Frontal cortex (tissue), 4 donors: ENCODE measurements at places on chromosomes 5 and 9.

DNA sequence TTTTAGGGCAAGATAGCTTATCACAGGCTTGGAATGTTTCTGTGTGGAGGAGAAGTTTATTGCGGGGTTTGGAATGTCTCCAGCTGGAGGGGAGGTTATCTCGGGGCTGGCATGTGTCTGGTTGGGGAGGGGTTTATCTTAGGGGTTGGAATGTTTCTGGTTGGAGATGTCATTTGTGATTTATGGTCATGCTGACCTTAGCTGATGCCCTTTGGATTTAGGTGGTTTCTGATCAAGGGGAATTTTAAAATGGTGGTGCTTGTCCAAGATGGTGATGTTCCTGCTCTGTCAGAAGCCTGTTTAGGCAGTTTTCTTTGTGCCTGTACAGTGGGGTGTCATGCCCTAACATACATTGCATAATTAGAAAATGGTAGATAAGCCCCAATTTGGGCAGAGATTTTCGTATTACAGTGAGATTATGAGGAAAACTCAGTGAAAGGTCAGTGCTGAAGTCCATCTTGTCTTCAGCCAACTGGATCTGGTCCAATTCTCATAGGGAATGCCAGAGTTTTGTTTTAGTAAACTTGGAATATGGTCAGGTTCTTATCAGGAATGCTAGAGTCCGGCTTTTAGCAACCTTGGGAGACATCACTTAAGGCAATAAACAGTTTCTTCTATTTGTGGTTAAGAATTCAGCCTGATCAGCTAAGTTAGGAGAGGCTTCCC is 14.3 kb downstream of the CDK20 start:
- no peak for DNase-seq

DNA sequence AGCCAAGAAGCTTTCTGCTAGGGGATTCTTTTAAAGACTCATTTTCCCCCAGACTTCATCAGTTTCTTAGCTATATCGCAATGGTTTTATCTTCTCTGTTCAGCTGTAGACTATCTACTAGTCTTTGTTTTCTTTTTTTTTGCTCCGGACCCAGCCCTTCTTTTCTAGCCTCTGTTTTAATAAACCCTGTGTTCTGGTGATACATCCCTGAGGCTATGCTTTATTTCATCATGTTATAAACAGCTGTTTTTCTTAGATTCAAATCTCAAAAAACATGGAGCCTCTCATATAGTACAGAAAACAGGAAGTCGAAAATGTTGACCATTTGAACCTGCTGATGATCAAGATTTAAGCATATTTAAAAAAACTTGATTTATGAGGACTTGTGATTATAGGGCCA is 37.8 kb downstream of the SCGB3A1 start:
- DNase-seq, result no peak

DNA sequence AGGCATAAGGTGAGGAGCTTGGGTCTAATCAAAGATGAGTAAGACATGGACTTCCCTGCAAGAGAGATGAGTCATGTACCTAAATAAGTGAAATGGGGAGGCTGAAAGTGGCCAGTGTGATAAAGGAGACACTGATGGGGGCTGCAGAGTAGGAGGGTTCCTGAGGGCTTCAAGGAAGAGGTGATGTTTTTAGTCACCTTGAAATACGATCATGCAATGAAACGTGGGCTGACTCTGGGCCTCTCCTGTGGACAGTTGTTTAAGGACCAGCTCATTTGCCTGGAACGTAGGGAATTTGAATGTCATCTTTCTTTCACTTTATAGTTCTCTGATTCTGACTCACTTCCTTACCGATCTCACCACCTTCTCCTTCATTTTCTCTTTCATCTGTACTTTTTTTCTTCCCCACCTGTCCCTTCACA is 49.6 kb upstream of the CPLX2 start:
- DNase-seq, result no peak

DNA sequence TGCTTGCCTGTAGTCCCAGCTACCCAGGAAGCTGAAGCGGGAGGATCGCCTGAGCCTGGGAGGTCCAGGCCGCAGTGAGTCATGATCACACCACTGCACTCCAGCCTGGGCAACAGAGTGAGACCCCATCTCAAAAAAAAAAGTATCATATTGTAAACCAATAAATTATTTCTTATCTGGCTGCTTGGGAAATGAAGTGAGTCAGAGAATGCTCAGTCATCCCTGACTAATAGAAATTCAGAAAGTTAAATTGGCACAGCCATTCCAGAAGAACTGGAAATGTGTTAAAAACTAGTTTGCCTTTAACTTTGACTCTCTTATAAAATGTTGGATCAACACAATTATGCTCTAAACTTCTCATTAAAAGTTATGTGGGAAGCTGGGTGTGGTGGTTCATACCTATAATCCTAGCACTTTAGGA is 9.8 kb upstream of the GNE start:
- no peak for DNase-seq

- no peak for DNase-seq
Observed at GRCh38 chr5:57804505-57804904, 321.9 kb upstream of the ACTBL2 start.

GRCh38 chr9:25025686-25026085 is 480.0 kb upstream of the IZUMO3 start:
- DNase-seq, result no peak

GRCh38 chr5:122940890-122941289 is 95.5 kb downstream of the SNX24 start:
- no peak for DNase-seq

GRCh38 chr5:73859696-73860095 is 233.7 kb downstream of the ARHGEF28 start:
- DNase-seq, result no peak

GRCh38 chr5:132822650-132823480 is 7.6 kb downstream of the SHROOM1 start:
- no peak for DNase-seq

DNA sequence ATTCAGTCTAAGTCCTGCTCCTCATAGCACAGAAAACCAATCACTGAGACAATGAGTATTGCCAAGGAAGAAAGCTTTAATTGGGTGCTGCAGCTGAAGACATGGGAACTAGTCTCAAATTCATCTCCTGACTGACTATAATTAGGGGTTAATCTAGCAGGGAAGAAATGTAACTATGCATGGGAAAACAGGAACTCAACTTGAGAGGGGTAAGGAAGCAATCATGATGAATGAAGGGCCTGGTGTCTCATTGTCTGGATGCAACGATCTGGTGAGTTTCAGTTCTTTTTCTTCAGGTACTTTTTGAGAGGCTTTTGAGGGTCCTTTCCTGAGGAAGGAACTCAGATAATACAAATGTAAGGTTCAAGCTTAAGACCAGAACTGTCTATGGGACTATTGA is 24.0 kb upstream of the OCLN start:
- DNase-seq, result no peak

DNA sequence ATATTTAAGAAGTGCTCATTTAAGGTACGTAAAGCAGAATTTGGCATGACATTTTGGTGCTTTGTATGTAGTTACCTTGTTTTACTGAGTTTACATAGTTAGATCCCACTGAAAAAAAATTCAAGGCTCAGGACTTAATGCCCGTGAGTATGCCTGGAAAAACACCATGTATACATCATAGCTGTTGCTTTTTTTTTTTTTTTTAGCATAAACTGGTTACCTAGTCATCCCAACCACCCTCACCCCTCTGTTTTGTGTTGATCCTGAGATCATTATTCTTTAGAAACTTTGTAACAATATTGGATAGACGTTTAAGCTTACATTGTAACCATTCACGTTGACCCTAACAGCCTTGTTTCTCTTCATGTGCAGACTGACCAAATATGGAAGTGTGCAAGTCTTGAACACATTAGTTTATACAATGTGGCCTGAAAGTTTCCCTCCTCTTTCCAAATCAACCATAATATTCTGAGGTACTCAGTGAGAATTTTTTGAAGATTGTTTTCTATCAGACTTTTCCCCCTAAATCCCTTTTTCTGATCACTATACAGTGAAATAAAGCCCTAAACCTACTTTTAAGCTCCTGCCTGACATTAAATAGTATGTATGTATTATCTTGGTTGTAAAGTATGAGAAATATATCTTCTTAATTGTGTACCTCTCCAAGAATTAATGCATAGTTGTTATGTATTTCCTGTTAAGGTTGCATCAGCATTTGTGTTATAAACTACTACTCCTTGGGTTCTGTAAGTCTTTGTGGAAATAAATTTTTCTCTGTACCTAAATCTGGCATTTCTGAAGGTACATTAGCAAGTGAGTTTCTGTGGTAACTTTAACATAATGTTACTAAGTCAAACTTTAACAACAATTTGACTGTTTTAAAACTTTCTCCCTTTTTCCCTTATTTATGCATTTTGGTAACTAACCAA is 4.4 kb downstream of the RABGAP1 start:
- no peak for DNase-seq

GRCh38 chr9:96168882-96169281 is 133.1 kb downstream of the HSD17B3 start:
- DNase-seq, result no peak

DNA sequence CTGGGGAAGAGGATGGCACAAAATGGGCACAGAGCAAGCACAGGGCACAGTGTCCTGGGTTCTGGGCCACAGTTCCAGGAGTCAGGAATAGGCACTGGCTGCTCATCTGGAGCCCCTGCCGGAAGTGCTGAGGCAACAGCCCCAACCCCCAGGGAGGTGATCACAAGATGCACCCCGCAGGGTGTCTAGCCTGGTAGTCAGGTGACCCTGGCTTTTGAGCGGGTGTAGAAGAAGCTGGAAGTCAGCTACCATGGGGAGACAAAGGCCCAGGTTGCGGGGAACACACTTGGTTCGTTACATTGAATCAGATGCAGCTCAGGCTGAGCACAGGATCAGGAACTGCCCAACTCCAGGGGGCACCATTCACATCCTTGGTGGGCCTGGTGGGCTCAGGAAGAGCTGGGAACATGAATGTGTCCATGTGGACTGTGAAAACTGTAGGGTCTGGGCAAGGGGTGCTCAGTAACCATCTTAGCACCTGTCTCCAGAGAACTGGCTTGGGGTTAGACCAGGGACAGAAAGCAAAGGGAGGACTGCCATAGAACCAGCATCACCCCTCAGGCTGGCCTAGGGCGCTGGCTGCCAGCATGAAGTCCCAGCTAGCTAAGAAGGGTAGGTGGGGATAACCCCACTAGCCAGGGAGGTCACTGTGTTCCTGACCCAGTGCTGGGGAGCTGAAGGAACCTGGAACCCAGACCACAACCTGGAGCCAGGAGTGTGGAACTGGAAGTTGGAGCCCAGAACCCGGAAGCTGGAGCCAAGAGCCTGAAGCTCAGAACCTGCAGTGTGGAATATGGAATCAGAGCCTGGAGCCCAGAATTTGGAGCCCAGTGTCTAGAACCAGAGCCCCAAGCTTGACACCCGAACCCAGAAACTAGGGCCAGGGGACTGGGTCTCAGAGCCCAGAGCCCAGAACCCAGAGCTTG is 6.1 kb upstream of the SLC34A1 start:
- no peak for DNase-seq

DNA sequence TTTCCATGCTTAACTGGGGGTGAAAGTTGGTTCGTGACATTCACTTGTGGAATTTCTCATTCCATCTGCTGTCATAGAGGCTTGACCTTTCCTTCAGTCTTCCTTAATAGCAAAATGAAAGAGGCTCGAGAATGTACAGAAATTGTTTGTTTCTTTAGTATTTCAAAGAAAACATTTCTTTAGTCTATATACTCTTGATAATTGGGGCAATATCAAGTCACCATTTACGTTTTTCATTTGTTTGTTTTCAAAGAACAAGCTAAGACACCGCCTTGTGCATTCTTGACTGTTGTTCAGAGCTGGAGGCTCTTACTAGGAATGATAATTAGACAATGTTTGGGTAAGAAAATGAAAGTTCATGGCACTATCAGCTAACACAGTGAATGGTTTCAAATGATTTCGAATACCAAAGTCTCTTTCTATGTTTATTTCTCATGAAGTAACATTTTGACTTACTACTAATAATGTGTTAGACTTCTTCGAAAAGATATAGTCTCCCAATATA is 835.4 kb downstream of the SEMA5A start:
- DNase-seq, result no peak

DNA sequence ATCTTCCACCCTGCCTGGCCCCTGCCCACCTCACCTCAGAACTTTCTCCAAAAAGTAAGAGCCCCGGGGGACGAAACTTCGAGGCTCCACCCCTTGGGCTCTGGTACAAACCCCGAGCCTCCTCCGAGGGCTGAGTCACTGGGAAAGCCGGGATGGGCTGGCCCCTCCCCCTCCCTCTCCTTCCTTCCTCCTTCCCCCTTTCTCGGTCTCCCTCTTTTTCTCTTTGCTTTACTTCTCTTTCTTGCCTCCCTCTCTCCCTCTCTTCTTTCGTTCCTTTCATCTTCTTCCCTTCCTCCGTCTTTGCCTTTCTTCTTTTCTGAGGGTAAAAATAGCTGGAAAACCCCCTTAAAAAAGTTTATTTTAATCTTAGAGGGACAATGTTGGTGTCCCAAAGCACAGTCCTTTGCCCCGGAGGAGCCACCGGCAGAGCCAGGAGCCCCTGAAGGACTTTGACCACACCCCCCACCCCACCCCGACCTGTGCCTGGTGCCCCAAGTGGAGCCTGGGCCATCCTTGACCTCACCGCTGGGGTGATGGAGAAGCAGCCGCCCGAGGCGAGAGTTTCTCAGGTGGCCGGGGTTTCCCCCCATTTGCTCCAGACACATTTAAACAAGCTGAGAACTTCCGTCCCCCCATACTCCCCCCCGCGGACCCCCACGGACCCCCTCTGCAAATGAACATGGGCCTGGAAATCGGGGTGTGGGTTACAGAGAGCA is 5.7 kb upstream of the NOTCH1 start:
- no peak for DNase-seq

- no peak for DNase-seq
Observed at GRCh38 chr9:98326459-98327248, 71.2 kb upstream of the TBC1D2 start.

DNA sequence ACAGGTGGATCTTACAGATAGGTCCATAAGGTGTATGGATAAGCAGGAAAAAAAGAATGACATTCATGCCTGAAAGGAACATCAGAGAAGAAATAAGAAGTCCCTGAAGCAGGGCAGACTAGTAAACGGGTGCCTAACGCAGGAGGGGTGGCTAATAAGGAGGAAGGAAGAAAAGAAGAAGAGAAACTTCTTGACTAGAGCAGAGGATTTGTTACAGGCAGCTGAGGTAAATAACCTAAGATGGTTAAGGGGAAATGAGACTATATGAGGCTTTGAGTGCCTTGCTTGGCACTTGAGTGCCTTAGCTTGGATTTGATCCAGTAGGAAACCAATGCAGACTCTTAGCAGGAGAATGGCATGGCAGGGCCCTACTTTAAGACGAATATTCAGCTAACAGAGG is 313.5 kb upstream of the PDE4D start:
- peak; percentile 8 for DNase-seq
